ENCODE measurements at places on chromosomes 1 and 21.

DNA sequence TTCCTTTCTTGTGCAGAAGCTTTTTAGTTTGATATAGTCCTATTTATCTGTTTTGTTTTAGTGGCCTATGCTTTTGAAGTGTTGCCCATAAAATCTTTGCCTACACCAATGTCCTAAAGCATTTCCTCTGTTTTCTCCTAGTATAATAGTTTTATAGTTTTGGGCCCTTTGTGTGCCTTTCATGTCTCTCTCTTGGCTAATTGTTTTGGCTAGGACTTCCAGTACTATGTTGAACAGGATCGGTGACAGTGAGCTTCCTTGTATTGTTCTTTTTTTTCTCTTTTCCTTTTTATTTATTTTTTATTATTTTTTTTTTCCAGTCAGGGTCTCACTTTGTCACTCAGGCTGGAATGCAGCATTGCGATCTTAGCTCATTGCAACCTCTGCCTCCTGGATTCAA lies 47.0 kb upstream of the WARS2 start:
- DNase-seq: no peak

- DNase-seq: no peak
Observed at GRCh38 chr1:106964495-106964894, 92.0 kb upstream of the PRMT6 start.

GRCh38 chr1:234672349-234673135 lies 62.6 kb upstream of the IRF2BP2 start:
- DNase-seq: no peak

GRCh38 chr1:55585402-55585792 lies 370.2 kb upstream of the USP24 start:
- DNase-seq: no peak

- no peak for DNase-seq
Observed at GRCh38 chr1:149986486-149987296, 23.8 kb downstream of the OTUD7B start.

DNA sequence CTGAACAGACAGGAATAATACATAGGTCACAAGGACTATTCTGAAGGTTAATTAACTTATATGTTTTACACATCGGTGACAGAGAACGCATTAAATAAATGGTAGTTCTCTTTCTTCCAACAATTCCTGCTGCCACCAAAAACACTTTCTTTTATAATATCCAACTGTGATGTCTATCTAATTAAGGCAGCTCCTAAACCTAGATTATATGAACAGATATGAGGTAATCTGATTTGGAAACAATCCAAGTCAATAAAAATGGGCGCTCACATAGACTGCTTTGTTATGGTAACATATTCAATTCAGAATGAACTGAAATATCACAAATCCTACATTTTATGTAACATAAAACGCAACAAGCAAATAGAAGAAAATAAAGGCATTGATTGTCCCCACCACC lies 16.0 kb downstream of the CYYR1 start:
- no peak for DNase-seq

DNA sequence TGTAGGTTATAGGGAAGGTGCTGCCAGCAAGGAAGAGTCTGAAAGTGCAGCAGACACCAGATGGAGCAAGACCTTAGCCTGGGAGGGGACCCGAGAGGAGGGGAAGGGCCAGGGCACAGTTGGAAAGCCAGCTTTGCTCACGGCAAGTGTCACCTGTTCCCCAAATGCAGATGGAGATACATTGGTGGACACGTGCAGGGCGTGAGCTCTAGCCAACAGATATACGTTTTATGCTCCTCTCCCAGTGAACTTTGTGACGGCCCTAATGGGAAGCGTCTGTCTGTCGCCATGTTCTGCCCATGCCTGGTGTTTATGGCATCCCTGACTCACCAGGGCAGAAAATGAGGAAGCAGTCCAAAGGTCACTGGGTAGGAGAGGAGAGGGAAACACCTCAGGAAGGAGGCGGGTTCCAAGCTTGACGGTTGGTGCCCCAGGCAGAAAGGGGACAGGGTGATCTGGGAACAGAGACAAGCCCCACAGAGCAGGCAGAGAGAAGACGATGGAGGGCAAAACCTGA lies 7.6 kb downstream of the GPA33 start:
- no peak for DNase-seq

DNA sequence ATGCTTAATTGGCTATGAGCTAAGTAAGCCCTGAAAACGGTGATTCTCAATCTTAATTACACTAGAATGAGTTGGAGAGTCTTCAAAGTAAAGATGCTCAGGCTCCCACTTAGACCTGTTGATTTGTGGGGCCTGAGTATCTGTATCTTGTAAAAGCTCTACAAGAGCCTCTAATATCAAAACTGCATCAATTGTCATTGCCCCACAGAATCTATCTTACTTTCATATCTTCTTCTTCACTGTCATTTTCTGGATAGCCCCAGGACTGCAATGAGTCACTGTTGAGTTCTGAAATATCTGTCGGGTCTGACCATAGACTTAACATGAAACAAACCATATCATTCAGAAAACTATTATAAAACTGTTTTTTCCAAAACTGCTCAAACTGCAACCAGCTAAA lies 102.8 kb upstream of the SERTAD4 start:
- DNase-seq: no peak

DNA sequence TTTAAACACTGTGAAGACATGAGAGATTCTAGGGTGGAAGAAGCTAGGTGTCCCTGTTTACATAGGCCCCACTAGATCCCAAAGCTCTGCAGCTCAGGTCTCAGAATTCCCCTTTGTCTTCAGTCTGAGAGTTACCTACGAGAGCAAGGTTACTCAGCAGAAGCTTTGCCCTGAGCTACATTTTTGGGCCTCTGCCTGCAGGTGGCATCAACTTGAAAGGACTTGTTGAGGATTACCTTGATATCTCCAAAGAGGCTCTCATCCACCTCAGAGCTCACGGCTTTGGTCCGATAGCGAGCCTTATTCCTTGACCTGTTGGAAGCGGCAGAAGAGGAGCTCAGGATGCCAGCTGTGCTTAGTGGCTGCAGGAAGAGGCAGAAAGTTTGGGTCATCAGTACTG lies 7.0 kb downstream of the CFAP45 start:
- DNase-seq: no peak

- DNase-seq: no peak
Observed at GRCh38 chr1:185074307-185074706, 28.9 kb downstream of the RNF2 start.

DNA sequence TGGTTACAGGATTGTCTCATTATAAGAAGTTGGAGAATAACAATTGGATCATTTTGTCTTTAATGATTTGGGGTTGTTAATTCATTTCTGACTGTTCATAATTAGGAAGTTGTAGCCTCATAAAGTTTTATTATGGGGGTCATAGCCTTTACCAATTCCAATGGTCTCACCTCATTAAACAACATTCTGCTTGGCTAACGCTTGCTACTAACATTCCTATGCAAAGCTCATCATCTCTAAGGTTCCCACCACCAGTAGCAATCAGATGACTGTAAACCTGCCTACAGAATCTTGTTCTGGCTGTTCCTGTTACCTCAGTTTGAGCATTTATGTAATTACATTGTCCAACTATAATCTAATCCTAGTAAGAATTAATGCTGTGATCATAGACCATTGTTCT lies 60.2 kb downstream of the ODF2L start:
- no peak for DNase-seq

- no peak for DNase-seq
Observed at GRCh38 chr1:29959356-29959755, 723.0 kb downstream of the PTPRU start.

DNA sequence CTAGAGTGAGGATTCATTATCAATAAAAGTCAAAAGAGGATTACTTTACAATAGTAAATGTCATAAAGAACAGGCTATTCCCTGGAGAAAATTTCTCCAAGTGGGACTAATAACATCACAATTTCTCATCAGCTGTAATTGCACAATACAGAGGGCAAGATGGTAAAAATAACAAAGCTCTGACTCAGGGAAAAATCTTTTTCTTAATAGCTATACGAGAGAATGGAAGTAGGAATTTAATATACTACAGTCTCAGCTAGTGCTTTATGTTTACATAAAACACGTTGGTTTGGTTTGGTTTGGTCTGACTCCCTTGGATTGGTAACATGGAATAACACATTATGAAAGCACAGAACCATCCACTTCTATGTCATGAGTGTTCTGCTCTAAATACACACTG lies 397.6 kb downstream of the LRRIQ3 start:
- DNase-seq: no peak

DNA sequence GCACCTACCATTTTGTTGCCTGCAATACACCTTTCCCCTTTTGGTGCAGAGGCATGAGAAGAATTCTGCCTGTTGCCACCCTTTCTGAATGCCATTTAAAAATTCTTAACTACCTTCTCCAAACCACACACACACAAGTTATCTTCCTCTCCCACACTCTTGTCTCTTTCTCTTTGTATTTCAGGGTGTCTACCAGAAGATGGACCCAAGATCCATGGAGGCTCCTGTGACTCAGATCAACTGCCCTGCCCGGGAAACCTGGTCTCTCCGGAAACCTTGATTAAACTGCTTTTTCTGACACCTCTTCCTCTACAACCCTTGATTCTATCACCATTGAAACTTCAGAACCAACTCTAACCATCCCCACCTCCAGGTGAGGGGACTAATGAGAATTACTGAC lies 2.4 kb upstream of the TARS2 start:
- no peak for DNase-seq

DNA sequence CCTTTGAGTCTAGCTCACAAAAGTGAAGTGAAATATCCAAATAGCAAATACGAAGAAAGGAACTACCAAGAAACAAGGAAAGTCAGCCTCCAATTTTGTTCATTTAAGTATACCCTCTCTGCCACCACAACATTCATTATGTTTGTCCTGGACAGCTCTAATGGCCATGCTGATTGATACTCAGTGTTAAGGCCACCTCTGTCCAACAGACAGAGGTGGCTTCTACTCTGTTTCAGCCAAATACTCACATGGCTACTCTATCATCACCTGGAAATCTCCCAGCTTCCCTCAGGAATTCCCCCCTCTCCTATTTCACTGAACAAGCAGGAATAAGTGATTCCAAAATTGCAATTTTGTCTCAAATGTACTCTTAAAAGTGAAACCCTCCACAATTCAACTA lies 10.7 kb downstream of the APP start:
- no peak for DNase-seq

- no peak for DNase-seq
Observed at GRCh38 chr1:33042831-33043230, 6.1 kb upstream of the AK2 start.

GRCh38 chr1:203427451-203427850 lies 48.2 kb upstream of the PRELP start:
- DNase-seq: no peak

DNA sequence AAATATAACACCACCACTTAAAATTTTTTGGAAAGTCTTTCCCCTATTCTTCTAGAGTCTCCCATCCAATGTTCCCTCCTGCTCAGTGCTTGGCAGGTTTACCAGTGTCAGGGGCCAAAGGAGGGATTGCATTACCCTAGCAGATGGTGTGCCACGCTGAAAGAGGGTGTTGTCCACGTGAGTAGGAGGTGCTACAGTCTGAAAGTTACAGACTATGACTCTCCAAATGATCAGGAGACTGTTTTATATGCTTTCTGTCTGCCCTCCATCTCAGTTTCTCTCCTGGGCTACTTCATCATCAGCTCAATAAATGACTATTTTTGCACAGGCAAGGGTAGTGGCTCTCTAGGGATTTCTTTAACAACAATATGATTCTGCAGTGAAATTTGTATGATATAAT lies 31.3 kb upstream of the ANGPTL7 start:
- DNase-seq: no peak

DNA sequence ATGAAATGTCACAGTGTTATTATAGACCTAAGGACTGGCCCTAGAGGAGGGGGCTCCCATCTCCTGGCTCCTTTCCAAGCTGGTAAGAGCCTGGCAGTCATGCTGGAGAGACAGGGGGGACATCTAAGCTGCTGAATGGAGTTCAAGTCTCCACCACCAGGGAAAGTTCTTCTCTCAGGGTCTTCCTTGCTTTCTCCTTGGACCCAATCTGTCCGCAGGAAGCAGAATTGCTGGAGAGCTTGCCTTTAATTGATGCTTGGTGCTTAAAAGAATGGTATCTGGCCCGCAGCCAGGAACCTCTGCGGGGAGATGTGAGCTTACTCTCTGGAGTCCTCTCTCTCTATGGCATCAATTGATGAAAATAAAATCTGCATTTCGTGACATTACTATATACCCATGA lies 25.1 kb downstream of the IRF2BP2 start:
- no peak for DNase-seq

GRCh38 chr21:42237577-42237976 lies 18.6 kb downstream of the ABCG1 start:
- DNase-seq: no peak

- no peak for DNase-seq
Observed at GRCh38 chr1:2074944-2075740, 24.9 kb downstream of the PRKCZ start.

- DNase-seq: no peak
Observed at GRCh38 chr21:34795548-34796180, 126.9 kb downstream of the CLIC6 start.

- DNase-seq: no peak
Observed at GRCh38 chr1:97570691-97571090, 350.1 kb downstream of the DPYD start.

- DNase-seq: no peak
Observed at GRCh38 chr1:55015731-55016620, 17.2 kb downstream of the BSND start.

DNA sequence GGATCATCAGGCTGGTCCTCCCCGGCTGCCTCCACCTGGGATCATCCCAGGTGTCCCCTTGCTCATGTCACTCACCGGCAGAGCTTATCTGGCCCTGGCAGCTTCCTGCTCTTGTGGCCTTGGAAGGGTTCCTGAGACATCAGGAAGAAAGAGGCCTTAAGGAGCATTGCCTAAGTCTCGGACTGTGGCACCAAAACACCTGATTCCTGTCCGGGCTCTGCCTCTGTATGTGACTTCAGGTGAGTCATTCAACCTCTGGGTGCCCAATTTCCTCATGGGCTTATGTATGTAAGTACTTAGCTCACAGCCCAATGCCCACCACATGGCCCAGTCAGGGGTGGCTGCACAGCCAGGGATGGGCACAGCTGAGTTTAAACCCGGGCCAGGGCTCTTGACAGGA lies 255.9 kb upstream of the VAMP3 start:
- no peak for DNase-seq

DNA sequence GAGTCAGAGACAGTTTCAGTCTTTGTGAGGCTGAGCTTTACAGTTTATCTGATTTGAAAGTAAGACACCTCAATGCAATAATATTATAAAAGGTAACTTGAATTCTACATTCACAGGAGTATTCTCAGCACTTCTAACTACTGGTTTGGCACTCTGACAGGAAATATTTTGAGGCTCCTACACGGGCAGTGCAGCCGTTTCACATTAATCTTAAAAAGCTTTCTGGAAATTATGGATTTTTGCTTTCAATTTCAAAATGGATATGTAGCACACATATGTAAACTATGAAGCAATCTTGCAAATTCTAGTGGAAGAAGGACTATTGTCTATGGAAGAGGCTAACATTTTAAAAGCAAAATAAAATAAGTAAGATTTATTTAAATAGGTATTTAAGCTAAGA lies 262.9 kb upstream of the SNX7 start:
- no peak for DNase-seq

DNA sequence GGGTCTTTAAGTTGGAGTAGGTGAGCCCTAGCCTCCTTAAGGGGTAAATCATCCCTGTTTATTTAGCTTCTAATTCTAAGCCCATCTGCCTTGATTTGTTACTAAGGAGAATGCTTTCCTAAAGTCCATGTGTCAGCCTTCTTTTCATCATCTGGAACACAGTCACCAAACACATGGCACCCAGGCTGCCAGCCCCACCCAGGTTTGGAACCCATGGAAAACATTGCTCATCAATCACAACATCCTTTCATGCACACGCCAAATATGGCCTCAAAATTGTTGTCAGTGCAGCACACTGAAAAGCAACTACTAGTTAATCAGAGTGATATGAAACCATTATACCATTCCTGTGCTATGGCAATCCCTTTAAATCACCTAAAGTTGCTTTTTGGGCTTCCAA lies 386.7 kb upstream of the ESRRG start:
- DNase-seq: no peak

All from esophagus squamous epithelium (tissue), 5 donors.